ENCODE measurements at places on chromosomes 6 and 20. TPM values are rescaled to one million over a fixed set of nuclear protein-coding genes. Genes with fewer than 3 reads are reported as not detected.

The TRIM31 gene
- total RNA-seq = not detected

The KCNK15 gene
- total RNA-seq = not detected

The HTR1B gene
- not detected for total RNA-seq

The TUBB2B gene
- not detected for total RNA-seq

The CST4 gene
- not detected for total RNA-seq

The TP53RK gene
- 18.4 TPM for total RNA-seq

The ARID1B gene
- total RNA-seq = 98.2 TPM

The SLC22A2 gene
- not detected for total RNA-seq

The IRF4 gene
- total RNA-seq = 95.1 TPM

The HSPA1A gene
- total RNA-seq = 63.5 TPM
